ENCODE measurements at places on chromosomes 4 and X.
A peak's percentile ranks its signal among the peaks of the same experiment; 100 is the strongest.

GRCh38 chrX:72367516-72367915 lies 61.8 kb upstream of the CITED1 start:
- DNase-seq = no peak

GRCh38 chr4:15002659-15003400 lies 549 bp downstream of the CPEB2 start:
- no peak for DNase-seq

- DNase-seq = no peak
Measured at GRCh38 chrX:66042307-66043077, 2.6 kb upstream of the VSIG4 start.

DNA sequence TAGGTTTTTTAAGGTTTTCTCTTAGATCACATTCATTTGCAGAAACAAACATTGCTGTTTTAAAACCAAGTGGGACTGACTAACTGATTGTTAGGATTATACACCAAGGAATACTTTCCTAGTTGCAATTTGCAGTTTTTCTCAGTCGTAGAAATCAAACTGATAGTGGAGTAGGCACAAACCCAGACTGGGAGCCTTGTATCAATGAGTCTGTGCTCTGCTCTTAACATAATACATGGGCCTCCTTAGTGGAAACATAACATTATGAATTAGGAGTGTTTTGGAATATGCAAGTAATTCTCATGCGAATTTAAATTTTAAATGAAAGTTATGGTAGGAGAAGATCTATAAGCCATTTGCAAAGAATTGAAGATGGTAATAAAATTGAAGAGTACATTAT lies 223.5 kb downstream of the CLCN4 start:
- DNase-seq = no peak

GRCh38 chr4:106062452-106062875 lies 167.2 kb downstream of the NPNT start:
- no peak for DNase-seq

- DNase-seq = no peak
Measured at GRCh38 chr4:171202908-171203307, 610.3 kb upstream of the GALNTL6 start.

- DNase-seq = no peak
Measured at GRCh38 chr4:40939856-40940255, 190.1 kb downstream of the NSUN7 start.

- no peak for DNase-seq
Measured at GRCh38 chr4:48620093-48620492, 130.0 kb downstream of the ZAR1 start.

GRCh38 chrX:3384327-3384726 lies 37.9 kb upstream of the MXRA5 start:
- DNase-seq = peak; percentile 1

DNA sequence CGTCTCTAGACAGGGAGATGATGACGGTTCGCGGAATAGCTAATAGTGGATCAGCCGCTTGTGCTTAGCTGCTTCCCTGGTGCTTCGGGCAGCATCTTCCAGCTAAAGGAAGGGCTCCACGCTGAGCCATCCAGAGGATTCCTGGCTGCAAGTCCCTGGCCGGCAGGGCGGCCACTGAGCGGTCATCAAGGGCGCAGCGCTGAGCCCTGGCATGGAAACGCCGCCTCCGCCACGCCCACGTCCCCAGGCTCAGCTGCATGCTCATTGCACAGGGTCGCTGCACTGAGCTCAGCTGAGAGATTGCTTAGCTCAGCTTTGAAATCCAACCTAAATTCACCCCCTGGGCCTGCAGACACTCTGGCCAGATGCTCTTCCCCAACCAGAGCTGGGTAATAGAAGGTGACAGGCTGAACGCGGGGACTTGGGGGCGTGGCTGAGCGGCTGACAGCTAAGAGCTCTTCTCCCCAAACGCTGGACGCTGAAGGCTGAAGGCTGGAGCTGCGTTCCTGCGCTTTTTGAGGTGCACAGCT lies 118.2 kb upstream of the KIT start:
- DNase-seq = peak; percentile 22

DNA sequence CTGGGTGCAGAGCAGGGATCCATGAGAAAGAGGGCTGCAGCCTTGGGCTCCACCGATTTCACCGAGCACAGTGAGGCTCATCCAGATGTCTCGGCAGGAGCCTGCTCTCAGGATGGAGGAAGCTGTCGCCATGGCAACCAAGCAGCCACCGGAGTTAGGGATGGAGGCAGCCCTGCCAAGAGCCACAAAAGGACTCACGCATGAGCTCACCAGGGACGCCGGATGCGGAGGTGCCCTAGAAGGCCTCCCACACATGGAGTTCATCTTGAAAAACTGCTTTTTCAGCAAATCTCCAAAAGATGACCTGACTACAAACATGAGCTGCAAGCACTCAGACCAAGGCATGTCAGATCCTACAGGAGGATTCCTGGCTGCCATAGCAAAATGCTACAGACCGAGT lies 90.7 kb downstream of the WFS1 start:
- DNase-seq = no peak

DNA sequence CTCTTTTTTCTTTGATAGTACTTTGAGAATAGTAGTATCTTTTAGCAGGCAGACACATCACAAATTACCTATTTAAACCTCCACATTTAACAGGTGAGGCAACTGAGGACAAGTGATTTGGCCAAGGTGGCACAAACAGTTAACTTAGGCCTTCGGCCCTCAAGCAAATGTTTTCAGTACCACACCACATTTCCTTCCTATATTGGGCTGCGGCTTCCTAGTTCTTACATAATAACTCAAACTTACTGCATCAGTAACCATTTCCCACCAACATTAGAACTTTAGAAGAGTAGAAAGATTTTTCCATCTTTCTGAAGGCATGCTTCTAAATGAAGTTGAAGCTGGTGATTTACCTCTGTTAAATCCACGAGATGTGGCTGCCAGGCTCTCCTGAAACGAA lies 63.2 kb upstream of the SLC4A4 start:
- no peak for DNase-seq

DNA sequence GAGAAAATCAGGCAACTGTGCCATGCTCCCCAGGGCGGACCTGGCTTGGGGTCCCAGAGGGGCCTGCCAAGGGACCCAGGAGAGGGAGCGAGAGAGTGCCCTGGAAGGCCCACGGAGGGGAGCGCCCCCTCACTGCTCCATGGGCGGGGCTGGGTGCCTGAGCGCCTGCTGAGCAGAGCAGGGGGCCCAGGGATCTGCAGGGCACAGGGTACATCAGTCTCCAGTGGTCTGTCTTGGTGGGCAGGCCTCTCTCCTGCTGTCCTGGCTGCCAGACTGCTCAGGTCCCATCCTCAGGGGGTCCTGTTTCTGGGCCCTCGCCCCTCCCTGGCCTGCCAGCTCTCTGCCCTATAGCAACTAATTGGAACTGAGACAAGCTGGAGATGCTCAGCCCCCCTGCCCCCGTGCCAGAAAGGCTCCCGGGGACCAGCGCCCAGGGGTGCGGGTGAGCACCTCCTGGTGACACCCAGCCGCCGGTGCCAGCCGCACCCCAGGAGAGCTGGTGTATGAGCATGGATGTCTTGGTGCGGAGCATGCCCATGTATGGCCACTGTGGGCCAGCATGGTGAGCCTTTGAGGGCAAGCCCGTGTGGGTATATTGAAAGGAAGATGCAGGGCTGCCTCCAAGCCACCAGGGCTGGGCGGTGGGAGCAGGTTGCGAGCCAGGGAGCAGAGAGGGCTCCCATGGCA lies 1.3 kb downstream of the BGN start:
- no peak for DNase-seq

- no peak for DNase-seq
Measured at GRCh38 chrX:15769300-15769954, 20.9 kb upstream of the ZRSR2 start.

Data from H54 (cell line).